ENCODE measurements at places on chromosomes 12 and 14. TPM values are rescaled to one million over a fixed set of nuclear protein-coding genes. Genes with fewer than 3 reads are reported as not detected.

Gene CD27
- not detected for total RNA-seq

Gene TAS2R9
- total RNA-seq: not detected

Gene KLRF1
- not detected for total RNA-seq

Gene COX8C
- total RNA-seq: not detected

Gene C12orf54
- total RNA-seq: not detected

Gene ASCL1
- not detected for total RNA-seq

All from PC-9 (cell line).